GF-D8 (cell line): ENCODE measurements at places on chromosomes 5 and 9.

- DNase-seq = no peak
Observed at GRCh38 chr5:180213256-180213600, 4.2 kb upstream of the RASGEF1C start.

DNA sequence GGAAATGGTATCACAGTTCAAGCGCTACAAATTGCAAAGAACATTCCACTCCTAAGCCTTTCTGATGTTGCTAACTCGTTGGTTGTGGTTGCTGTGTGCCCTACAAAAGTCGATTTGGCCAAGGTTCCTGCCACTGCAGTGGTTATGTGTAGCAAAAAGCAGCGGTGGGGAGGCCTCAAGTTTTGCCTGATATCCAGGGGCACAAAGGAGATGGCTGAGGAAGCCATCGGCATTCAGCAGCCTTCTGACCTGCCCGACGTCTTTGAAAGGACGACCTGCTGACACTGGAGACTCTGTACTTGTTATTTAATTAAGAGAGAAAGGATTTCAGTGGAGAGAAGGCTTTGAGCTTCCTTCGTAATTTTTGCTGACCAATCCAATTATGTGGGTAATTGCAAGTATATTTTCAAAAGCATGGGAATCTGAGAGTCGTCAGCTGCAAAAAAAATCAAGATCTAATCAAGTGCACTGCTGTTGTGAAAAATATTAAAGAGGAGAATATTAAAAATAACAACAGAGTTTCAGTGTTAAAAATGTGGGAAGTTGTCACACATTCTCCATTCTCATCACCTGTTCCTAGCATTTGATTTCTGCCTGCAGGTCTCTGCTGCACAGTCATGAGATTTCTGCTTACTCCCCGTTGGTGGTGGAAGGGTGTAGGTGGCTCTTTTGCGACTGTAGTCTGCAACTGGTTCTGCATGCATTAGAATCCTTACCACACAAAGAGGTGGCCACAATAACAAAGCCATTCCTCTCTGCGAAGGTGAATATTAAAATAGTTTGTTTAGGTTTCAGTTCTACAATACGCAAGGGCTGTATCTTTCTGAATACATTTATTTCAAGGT is 319.2 kb downstream of the IRX2 start:
- DNase-seq = no peak

GRCh38 chr9:108889649-108890067 is 27.6 kb downstream of the ACTL7A start:
- DNase-seq = peak; percentile 3

DNA sequence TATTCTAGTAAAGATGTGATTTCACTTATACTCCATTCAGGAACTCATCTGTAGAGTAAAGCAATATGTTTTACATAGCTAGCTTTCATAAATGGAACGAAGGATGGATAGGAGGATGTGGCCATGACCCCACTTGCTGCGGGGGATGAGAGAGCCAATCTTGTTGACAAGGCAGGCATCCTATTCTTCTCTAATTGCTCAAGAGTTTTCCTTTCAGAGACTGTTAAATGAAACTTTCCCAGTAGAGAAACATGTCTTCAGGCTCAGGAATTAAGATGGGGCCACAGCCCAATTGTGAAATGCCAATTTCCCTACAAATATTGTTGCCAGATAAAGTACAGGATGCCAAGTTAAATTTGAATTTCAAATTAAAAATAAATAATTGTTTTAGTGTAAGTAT is 196.2 kb upstream of the TUT7 start:
- DNase-seq = no peak

- no peak for DNase-seq
Observed at GRCh38 chr9:117218951-117219350, 195.9 kb downstream of the ASTN2 start.

DNA sequence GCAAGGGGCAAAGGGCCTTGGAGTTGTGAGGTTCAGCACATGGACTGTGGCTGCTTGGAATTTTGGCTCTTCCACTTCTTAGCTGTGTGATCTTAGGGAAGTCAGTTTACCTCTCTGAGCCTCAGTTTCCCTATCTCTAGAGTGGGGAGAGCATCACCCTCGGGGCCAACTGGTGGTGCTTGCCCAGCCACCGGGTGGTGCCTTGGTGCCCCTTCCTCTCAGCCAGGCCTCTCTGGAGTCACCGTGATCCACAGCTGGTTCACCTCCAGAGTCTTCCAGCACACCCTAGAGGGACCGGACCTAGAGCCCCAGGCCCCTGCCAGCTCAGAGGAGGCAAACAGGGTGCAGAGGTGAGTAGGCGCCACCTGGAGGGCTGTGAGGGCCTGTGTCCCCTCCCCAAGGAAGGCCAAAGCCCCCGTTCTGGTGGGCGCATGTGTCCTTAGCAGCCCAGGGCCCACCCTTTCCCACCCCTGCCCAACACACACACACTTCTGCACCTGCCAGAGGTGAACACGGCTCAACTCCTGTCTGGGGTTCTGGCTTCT is 7.7 kb downstream of the ADGRD2 start:
- no peak for DNase-seq

- peak; percentile 34 for DNase-seq
Observed at GRCh38 chr5:172853355-172853975, 19.4 kb downstream of the ERGIC1 start.

DNA sequence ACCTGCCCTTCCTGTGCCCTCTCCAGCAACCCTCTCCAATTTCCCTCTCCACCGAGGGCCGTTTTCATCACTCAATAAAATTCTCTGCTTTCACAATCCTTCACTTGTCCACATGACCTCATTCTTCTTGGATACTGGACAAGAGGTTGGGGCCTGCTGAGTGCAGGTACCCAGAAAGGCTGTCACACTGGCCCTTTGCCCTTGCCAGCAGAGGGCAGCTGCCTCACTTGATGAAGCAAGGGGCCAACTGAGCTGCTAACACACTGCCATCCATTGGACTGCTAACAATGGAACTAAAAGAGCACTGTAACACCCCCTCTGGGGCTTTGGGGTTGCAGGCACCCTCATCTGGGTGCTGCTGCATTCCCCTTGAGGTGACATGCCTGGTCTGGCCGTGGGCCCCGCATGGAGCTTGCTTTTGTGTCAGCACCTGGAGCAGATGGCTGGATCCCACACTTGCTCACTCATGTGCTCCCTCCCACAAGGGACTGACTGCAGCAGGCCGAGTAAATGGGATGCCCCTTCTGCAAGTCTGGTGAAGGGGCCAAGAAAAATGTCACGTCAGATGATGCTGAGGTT is 308.1 kb upstream of the ADCY2 start:
- DNase-seq = no peak

GRCh38 chr9:134630393-134630790 is 11.2 kb upstream of the COL5A1 start:
- no peak for DNase-seq

DNA sequence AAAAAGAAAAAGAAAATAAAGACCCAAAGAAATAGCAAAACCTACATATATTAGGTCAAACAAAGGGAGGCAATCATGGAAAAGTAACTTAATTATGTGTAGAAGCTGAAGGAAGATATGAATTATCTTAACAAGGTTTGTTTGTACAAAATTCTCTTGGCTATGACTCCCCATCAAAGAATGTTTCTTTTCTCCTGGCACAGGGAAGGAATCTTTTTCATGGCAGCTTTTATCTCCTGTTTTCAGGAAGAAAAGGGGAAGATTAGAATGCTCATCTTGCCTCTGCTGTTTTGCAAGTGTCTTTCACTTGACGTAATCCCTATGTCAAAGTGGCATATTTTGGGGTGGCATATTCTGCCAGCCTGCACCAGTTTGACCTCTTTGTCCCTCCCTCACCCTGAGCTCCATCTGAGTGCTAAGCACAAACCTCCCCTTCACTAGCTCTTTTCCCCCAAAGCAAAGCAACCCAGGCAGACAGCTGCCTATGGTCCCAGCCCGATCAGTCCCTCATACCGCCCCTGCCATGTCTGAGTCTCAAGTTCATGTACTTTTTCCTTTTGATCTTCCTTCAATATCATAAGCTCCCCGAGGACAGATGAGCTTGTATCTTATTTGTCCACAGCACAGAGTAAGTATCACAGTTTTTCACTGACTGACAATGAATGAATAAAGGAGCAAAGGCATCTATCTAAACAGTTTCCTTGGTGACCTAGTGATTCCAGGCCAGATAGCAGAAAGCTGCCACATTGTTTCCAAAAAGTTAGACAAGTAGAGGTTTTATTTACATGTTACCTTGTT is 242.8 kb upstream of the ANKRD55 start:
- no peak for DNase-seq

- DNase-seq = no peak
Observed at GRCh38 chr9:123586275-123586674, 230.3 kb downstream of the CRB2 start.

GRCh38 chr9:1208157-1208556 is 158.0 kb downstream of the DMRT2 start:
- DNase-seq = no peak

DNA sequence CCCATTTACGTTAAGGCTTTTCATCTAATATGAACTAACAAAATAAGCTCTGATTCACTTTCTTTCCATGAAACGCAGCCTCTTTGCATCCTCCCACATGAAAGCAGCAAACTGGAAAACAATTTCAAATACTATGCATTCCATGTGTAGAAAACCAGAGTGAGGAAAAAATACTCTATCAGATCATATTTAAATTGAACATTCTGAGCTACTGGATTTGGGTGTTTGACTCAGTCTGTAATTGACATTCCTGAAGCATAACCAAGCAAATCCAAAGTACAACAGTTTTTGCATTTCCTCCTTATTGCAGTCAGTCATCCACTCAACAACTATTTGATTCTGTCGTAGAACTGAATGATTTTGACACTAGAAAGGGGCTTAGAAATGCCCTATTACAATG is 399.1 kb upstream of the NMUR2 start:
- DNase-seq = no peak

DNA sequence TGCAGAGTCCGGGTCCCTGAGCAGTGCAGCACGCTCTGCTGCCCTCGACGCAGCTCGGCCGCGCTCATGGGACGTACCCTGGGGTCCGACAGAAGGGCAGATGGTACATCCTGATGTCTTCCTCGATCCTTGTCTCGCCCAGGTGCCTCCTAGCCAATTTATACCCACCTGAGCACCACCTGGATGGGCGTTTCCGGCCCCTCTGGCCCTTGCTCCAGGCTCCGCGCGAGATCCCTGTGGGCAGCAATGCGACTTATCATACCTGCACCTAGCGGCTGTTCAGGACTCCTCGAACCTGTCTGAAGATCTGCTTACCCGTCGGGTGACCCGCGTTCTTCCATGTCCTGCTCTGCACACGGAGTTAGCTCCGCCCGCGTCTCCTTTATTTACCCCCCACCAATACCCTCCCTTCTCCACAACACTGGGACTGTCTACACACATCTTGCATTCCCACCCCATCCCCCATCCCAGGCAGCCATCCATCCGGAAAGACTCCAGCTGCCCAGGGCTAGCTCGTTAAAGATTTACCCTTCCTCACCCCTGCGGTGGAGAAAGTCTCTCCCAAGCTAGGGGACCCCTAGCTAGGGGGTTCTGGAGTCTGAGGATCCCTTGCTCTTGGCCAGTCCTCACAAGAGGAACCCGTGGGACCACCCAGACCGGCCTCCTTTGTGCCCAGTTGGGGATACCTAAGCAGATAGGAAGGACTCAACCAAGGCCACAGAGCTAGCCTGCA is at the start of gene KIF12:
Gene KIF12 (minus strand): TSS at position 357 of the 733 bp plus-strand sequence. CDS start 16 bp downstream, at position 341.
- no peak for DNase-seq

DNA sequence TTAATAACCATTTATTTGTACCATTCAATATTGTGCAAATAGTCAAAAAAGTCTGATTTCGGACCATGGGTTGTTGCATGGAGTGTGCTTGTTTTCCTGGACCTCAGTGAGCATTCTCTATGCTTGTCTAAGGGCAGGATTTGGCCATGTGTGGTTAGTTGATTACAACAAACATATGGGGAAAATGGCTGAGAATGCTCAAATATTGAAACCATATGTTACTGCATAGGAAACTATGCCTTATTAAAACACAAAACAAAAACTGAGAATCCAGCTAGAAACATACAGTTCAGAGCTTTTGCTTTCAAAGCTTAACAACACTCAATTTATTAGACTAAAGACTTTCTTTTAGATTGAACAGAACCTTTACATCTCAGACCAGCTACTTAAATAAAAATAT is 928.3 kb downstream of the NR2F1-AS1 start:
- DNase-seq = no peak

GRCh38 chr5:31574772-31575171 is 42.7 kb downstream of the C5orf22 start:
- no peak for DNase-seq

GRCh38 chr5:9529041-9529480 is 16.8 kb downstream of the SEMA5A start:
- DNase-seq = no peak

GRCh38 chr9:7394002-7394774 is 405.4 kb downstream of the DMAC1 start:
- no peak for DNase-seq

DNA sequence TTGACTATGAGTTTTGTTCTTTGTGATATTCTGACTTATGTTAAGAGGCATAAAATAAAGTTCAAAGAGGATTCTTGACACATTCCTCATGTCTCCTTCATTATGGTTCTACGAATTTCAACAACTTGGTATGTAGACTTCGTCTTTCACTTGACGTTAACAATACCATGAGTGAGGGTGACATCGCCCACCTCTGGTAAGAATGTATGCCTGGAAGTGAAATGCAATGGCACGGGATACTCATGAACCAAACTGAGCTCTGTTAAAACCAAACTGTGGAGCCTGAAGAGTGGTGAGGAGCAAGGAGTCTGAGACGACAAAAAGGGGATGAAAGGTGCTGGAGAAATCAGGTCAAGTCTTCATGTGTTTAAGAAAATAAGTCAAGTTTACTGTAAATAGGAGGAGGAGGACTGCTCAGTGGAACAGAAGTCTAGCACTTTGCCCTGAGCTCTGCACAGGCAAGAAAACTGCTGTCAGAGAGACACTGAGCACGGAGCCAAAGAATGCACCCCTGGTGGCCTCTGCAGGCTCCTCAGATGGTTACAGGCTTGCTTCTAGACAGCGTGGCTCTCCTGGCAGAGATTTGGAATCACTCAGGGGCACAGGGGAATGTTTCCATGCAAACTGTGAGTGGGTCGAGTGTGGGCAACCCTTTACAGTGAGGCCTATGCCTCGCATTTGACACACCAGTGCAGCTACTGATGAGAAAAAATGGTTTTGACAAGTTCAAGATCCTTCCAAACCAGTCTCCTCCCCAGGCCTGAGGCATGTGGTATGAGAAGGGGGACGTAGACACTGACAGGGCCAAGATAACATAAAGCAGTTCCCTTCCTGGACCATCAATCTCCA is 470.1 kb downstream of the IRX1 start:
- no peak for DNase-seq

GRCh38 chr9:34588671-34589635 is 571 bp downstream of the CNTFR start:
- DNase-seq = no peak

GRCh38 chr9:128493424-128493823 is 11.1 kb upstream of the GLE1 start:
- no peak for DNase-seq

GRCh38 chr5:138645778-138646575 is 70.8 kb upstream of the HSPA9 start:
- no peak for DNase-seq

- DNase-seq = no peak
Observed at GRCh38 chr9:121169094-121169601, 32.5 kb downstream of the RAB14 start.

GRCh38 chr5:27414099-27414498 is 375.7 kb upstream of the CDH9 start:
- DNase-seq = no peak

GRCh38 chr5:163995206-163995605 is 489.8 kb downstream of the MAT2B start:
- no peak for DNase-seq
